Lower leg skin (tissue), 4 donors: ENCODE measurements at places on chromosomes 4 and X. TPM values are rescaled to one million over a fixed set of nuclear protein-coding genes. Genes with fewer than 3 reads are reported as not detected.

The FAM193A gene
- 27.0 TPM for total RNA-seq

The TRIM75 gene
- not detected for total RNA-seq

The IL9R gene
- total RNA-seq: not detected

The CLGN gene
- total RNA-seq: 0.52 TPM

The DCUN1D4 gene
- 16.7 TPM for total RNA-seq

The RXFP1 gene
- total RNA-seq: not detected

The PRDM8 gene
- 1.4 TPM for total RNA-seq

The CSAG3 gene
- total RNA-seq: not detected

The ENPEP gene
- 2.4 TPM for total RNA-seq

The TBX22 gene
- not detected for total RNA-seq

The PDE5A gene
- 11.9 TPM for total RNA-seq

The SLC34A2 gene
- total RNA-seq: 2.3 TPM

The LONRF3 gene
- total RNA-seq: 1.8 TPM

The MAB21L2 gene
- total RNA-seq: not detected

The SLIT2 gene
- total RNA-seq: 3.9 TPM

The CMC4 gene
- total RNA-seq: 18.1 TPM

The FGF13 gene
- 0.30 TPM for total RNA-seq

The ARAP2 gene
- total RNA-seq: 107 TPM

The SPANXD gene
- not detected for total RNA-seq

The DUSP21 gene
- not detected for total RNA-seq

The AREG gene
- total RNA-seq: 15.2 TPM

The C4orf51 gene
- not detected for total RNA-seq

The CORIN gene
- 0.15 TPM for total RNA-seq

The PRSS12 gene
- 4.9 TPM for total RNA-seq
